ENCODE measurements at places on chromosomes 4 and X.
A peak's percentile ranks its signal among the peaks of the same experiment; 100 is the strongest.

DNA sequence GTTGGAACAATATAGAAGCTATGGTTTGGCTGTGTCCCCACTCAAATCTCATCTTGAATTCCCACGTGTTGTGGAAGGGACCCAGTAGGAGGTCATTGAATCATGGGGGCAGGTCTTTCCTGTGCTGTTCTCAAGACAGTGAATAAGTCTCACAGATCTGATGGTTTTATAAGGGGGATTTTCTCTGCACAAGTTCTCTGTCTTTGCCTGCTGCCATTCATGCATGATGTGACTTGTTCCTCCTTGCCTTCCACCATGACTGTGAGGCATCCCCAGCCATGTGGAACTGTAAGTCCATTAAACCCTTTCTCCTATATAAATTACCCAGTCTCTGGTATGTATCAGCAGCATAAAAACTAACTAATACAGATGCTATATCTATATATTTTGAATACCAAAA, 135.2 kb upstream of the EDNRA start:
- no peak for DNase-seq

- no peak for DNase-seq
Measured at GRCh38 chrX:18799911-18800310, 92.5 kb downstream of the PPEF1 start.

- no peak for DNase-seq
Measured at GRCh38 chr4:181971973-181972372, 271.2 kb upstream of the TENM3 start.

DNA sequence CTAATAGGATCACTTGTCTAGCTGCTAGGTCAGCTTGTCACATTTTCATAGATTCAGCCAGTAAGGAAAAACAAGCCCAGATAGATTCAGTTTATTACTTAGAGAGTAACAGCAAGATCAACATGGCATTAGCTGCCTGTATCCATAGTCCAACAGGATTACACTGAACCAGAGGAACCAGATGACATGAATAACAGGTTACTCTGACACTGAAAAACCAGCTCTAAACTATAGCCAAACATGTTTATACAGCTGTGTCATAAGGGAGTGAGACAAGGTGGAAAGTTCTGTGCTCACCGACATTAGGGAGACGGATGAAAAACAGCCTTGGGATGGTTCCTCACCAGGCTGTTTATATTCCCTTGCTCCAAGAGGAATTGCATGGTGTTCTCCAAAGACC, 102.9 kb upstream of the EOLA2 start:
- DNase-seq = no peak

DNA sequence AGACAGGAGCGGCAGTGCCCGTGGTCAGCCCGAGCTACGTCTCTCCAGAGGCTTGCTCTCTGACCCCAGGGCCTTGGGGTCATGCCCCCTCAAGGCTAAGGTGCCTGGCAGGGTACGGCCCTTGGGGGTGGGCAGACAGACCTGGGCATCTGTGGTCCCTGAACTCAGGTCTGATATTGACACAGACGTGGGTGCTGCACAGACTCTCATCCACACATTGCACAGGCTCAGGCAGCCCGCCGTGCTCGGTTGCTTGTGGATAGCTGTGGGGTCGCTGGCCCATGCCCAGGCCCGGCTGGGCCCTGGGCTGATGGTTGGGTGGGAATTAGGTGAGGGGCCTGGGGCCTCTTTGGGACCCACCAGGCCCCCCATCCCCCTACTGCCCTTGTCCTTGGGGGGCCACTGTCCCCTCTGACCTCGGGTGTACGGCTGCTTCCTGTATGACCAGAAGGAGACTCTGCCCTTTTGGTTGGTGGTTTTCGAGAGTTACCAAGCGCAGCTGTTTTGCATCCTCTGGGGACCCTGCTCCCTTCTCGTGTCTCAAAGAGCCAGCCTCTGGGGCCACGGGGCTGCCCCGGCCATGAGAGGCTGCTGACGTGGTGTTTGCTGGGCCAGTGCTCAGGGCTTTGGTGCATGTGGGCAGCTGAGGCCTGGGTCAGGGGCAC, 10.1 kb downstream of the FGFRL1 start:
- DNase-seq = peak; percentile 95

- peak; percentile 32 for DNase-seq
Measured at GRCh38 chrX:73855546-73855945, 292.5 kb downstream of the CHIC1 start.

GRCh38 chr4:87068583-87069021, 133.8 kb downstream of the AFF1 start:
- DNase-seq = no peak

DNA sequence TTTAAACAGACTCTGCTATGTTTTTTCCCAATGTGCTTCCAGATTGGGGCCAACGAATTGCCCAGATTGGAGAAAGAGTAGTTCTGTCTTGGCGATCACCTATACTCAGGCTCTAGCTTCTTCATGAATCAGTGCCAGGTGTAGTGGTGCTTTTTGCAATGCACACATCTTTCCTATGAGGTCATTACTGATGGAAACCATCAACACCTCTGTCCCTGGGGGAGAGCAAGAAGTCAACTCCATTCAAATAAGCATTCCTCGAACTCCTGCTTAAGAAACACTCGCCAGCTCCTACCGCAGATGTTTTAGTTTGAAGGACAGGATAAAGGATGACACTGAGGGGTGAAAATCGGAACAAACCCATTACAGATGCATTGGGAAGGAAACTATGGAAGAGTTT, 156.5 kb upstream of the DKK2 start:
- no peak for DNase-seq

- DNase-seq = no peak
Measured at GRCh38 chrX:107845625-107846024, 20.0 kb downstream of the MID2 start.

DNA sequence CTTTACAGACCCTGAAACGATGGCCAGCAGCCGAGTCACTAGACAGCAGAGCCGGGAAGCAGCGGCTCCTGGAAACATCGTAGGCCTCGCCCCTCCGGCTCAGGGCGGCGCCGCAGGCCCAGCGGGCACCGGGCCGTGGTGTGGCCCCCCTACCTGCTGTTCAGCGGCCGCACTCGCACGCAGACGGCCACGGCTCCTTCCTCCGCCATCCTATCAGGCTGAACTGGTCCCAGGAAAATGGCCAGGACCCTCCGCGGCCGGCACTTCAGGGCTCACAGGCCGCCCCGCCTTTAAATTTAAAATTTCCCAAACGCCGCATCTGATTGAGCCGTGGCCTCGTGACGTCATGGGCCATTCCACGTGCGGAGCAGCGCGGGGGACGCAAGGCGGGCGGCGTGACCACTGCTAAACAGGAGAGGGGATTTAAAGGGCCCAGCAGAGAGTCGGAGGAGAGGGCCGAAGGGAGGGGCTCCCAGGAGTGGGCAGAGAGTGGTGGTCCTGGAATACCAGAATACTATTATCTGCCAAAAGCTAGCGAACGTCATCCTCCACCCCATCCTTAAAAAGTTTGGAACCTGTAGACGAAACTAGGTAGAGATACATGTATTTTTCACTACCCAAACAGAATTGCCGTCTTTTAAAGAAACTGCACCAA, at the start of gene CENPE:
TSS of gene CENPE (minus strand) at position 233 of the 655 bp plus-strand sequence. CDS start at position 209, 24 bp downstream.
- peak; percentile 85 for DNase-seq

DNA sequence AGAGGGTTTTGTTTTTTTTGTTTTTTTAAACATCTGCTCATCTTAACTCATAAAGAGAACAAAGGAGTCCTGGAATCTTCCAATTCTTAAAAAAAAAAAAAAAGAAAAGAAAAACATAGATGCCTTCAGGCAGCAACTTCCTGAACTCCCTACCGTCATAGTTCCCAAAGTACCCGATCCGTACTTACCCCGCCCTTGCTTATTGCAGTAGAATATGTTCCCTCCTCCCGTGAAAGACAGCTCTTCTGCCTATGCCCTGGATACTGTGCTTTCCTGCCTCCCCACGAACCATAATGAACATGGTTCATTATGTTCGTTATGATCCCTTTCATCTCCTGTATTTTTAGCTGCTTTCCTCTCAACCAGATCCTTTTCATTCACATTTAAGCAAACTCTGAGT, 40.3 kb downstream of the KLHL5 start:
- DNase-seq = no peak

DNA sequence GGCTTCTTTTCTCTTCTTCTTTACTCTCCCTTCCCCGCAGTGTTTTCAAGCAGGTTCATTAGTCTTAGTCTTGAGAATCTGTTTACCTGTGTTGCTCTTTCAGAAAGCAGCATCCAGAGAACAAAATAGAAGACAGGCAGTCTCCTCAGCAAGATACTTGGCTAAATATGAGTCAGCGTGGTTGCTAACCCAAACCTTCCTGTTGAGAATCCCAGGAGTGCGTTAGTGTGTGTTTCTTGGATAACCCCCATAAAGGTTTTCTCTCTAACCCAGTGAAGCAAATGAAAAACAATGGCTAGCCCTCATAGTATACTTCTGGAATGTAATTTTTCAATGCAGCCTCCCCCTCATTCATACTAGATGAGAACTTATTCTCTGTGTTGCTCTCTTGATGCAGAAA, 41.1 kb downstream of the BMPR1B start:
- no peak for DNase-seq

GRCh38 chr4:174365018-174365587, 81.4 kb downstream of the CEP44 start:
- DNase-seq = peak; percentile 7

DNA sequence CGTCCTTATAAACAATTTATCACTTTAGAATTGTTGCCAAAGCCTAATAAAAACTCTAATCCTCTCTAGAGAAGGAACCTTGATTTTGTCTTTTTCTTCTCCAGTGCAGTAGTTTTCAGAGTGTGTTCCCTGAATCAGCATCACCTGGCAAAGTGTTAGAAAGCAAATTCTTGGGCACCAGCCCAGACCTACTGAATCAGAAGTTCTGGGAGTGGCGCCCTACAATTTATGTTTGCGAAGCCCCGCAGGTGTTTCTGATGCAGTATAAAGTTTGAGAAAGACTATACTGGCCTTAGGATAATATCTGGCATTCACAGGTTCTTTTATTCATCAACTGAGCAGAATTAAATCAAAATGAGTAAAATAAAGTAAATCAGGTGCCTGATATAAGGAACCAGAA, 645.8 kb upstream of the ATOH1 start:
- no peak for DNase-seq

DNA sequence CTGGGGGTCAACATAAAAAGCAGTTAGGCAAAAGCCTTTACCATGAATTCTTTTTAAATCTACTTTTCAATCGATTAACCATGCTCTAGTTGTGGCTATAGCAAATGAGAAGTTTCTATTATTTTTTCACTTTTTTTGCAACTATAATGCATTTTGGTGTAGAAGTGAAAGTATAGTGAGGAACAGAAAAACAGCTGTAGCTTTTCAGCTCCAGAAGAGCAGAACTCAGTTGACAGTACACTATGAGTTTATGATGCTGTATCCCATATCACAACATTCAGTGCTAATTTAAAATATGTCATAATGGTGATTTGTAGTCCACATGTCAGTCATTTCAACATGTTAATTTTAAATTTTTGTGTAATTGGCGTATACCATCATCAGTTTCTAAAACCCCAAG, 8.7 kb upstream of the MUC7 start:
- peak; percentile 5 for DNase-seq

DNA sequence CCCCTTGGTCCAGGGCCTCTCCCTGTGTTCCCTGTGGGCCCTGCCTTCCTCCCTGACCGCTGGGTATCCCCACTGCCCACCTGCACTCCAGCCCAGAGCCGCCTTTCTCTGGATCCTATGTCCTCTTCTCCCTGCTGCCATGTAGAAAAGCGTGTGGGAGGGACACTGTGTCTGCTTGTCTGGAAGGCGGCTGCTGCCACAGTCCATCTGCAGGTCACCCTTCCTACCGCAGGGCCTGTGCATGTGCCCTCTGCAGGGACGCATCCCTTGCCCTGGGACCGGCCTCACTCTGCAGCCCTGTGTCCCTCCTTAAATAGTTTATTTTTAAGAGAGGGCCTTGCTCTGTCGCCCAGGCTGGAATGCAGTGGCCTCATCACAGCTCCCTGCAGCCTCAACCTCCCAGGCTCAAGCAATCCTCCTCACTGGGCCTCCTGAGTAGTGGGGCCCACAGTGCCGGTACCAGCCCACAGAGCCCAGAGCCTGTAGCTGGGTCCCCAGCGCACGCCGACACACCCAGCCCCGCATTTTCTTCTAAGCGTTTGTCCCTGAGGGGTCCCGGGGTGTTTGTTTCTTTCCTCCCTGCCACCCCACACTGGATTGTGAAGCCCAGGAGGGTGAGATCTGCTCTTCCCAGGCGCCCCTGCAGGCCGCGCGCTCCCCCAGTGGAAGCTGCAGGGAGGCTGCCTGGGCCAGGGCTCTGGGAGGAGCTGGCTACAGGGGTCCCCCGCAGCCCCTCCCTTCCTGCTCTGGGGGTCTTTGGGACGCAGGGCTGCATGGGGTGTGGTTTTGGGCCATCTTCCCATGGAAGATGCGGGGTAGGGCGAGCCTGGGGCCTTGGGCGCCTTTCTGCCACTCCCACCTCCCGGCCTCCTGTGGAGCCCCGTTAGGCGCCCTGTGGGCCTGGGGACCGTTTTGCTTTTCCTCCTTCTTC, 12.8 kb upstream of the NAT8L start:
- DNase-seq = peak; percentile 30

DNA sequence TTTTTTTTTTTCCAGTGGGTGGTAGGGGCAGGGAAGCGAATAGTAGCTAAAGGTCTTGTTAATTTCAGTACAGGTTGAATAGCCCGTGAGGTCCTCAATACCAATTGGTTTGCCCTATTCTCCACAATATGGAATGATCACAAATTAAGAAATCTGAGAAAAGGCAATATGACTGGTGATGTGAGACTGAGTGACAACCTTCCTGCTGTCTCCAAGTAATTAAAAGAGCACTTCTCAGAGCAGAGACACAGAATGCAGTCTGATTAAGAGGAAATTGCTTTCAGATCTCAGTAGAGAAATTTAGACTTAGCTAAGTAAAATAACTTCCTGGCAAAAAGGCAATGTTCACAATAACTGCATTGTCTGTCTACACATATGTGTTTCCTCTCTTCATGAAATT, 23.0 kb downstream of the GPR174 start:
- no peak for DNase-seq
